Mesenteric fat pad (tissue), 1 donor: ENCODE measurements at places on chromosomes 16 and 17. TPM values are rescaled to one million over a fixed set of nuclear protein-coding genes. Genes with fewer than 3 reads are reported as not detected.

HOXB9 gene
- 0.58 TPM for total RNA-seq

PERCC1 gene
- total RNA-seq = 0.35 TPM

NXPH3 gene
- 3.8 TPM for total RNA-seq

OR4D1 gene
- not detected for total RNA-seq

LRRC37A3 gene
- 13.4 TPM for total RNA-seq

BHLHA9 gene
- not detected for total RNA-seq

UBE2Z gene
- 57.5 TPM for total RNA-seq

RNF167 gene
- total RNA-seq = 63.3 TPM

FAM222B gene
- 32.0 TPM for total RNA-seq

ZP2 gene
- total RNA-seq = not detected

WNK4 gene
- total RNA-seq = not detected

PROCA1 gene
- total RNA-seq = 1.3 TPM

RASD1 gene
- total RNA-seq = 254 TPM

NPIPA8 gene
- 0.93 TPM for total RNA-seq

IKZF3 gene
- 1.3 TPM for total RNA-seq

SLC6A2 gene
- total RNA-seq = 0.64 TPM
